ENCODE measurements at places on chromosomes 5 and 9. TPM values are rescaled to one million over a fixed set of nuclear protein-coding genes. Genes with fewer than 3 reads are reported as not detected.

GRCh38 chr9:68702493-68702892, 2.5 kb upstream of the PIP5K1B start:
- peaks cover 1% of the 10 kb centered on the region for H3K27me3 ChIP-seq
- H3K36me3 ChIP-seq, result no peaks in the 10 kb centered on the region
- H3K4me3 ChIP-seq, result no peak overlapping the region
- no peak overlapping the region for H3K27ac ChIP-seq
- no peak for DNase-seq

DNA sequence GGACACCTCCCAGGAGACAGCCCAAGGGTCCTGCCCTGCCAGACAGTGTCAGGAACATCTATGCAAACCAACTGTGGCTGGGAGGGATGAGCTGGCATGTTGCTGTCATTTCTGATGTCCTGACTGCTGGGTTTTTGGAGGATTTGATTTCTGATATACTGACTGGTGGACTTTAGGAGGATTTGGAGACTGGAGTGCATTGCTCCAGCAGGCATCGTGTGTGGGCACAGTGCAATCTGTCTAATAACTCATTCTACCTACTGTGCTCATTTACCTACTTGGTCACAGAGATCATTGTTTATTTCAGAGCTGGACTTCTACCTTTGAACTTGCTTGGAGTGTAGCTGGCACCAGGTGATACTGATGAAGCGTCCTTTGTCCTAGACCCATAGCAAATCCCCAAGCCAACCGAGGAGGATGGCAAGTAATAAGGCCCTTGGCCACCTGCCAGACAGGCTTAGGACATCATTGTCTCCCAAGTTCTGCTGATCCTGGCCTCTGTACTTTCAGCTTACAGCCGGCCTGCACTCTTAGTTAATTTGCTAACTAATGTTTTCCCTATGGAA, 124.3 kb upstream of the ICE1 start:
- DNase-seq, result no peak
- H3K27ac ChIP-seq, result no peak overlapping the region
- H3K4me1 ChIP-seq, result no peaks in the 10 kb centered on the region

DNA sequence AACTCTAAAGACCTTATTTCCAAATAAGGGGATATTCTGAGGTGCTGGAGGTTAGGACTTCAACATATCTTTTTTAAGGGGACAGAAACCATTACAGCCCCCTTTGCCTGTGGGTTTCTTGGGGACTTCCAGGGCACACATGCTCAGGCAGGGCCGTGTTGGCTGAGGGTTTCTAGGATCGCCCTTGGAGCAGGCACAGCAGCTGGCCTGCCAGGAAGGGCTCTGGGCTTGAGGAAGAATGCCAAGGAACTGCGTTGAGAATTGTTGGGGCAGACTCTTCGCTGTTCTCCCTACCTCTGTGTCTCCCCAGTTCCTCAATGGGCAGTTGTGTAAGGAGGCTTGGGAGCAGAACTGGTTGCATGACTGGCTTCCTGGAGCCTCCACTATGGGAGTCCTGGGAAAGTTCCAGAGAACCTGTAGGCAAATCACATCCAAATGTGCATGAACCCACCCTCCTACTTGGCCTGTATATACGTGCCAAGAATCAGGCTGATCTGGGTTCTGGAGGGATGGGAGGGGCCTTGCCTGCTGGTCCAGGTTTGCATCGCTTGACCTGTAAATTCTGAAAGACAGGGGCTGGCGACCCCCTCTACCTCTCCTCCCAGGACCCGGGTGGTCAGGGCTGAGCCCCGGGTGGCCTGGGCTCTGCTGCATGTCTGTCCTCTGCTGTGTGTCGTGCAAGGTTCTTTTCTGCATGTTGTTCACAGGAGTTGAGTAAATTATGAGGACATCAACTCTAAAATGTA, 65.5 kb downstream of the HSPA4 start:
- H3K4me3 ChIP-seq, result no peak overlapping the region
- no peaks in the 10 kb centered on the region for H3K27me3 ChIP-seq
- peaks cover 6% of the 10 kb centered on the region for H3K4me1 ChIP-seq
- H3K27ac ChIP-seq, result no peak overlapping the region
- H3K36me3 ChIP-seq, result no peaks in the 10 kb centered on the region
- no peak for DNase-seq

- H3K4me3 ChIP-seq, result no peak overlapping the region
These were observed 28.8 kb downstream of the C5 start for GRCh38 chr9:121021301-121021700.

DNA sequence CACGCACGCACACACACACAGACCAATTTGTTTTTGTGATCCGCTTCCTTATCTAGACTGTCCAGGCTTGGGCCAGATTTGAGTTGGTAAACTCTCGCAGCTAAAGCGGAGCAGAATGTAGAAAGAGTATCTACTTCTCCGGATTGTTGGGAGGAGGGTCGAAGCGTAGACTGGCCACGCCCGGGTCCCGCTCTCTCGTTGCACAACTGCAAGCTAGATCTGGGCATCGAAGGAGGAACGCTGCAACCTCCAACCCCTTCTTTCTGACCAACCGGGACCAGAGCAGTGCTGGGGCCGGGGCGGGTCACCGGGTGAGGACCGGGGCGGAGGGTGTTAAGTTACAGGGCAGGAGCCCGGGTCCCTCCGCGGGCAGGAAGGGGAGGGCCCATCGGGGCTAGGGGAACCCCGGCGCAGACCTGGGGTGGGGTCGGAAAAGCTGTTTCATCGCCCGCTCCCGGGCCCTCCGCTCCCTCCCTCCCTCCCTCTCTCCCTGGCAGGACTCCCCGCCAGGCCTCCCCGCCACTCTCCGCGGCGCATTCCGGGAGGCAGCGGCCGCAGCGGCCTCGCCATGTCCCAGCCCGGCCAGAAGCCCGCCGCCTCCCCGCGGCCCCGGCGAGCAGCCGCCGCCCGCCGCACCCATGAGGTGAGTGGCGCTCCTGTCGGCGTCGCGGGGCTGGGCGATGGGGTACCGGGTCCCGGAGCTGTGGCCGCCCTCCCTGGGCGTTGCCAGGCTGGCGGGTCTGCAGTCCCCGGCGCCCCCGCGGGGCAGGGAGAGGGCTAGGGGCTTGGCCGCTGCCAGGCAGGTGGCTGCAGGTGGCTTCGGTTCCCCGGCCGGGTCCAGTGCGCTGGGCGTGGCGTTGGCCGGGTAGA, at the start of gene CAST:
TSS of gene CAST (plus strand) at position 522 of the 870 bp plus-strand sequence. CDS start at position 569, 47 bp downstream.
- H3K36me3 ChIP-seq, result no peaks in the 10 kb centered on the region
- peak; percentile 98 for DNase-seq
- H3K4me1 ChIP-seq, result peaks cover 42% of the 10 kb centered on the region

DNA sequence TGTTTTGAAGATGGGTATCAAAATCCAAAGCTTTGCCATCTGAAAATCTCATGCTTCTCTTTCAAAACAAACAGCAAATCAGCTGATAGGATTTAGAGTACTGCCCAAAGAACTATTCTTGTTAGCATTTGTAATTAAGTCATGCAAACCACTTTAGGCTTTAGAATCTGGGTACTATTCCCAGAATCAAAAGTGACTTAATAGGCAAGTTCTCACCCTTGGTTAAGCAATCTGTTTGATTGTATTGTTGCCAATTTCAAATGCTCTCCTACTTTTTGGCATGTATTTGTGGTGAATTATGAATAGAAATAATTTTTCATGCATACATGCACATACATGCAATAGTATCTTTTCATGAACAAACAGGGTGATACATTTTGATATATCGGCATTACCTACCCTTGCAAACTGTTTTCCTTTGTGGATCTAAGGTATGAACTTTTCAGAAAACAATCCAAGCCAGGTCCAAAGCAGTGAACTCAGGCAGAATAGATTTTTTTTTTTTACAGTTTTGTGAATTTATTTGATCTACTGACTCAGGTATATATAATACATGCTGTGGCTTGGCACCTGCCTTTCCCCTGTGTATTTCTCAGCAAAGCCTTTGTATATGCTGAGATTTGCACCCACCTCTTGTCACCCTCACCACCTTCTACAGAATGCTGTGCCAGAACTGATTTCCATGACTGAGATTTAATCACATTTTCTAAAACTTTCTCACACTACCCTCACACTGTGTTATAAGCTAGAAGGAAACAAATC, 9.0 kb downstream of the IL33 start:
- DNase-seq, result no peak
- no peaks in the 10 kb centered on the region for H3K27me3 ChIP-seq
- no peaks in the 10 kb centered on the region for H3K36me3 ChIP-seq
- H3K4me1 ChIP-seq, result peaks cover 71% of the 10 kb centered on the region
- H3K27ac ChIP-seq, result peak overlapping the region; percentile 56

DNA sequence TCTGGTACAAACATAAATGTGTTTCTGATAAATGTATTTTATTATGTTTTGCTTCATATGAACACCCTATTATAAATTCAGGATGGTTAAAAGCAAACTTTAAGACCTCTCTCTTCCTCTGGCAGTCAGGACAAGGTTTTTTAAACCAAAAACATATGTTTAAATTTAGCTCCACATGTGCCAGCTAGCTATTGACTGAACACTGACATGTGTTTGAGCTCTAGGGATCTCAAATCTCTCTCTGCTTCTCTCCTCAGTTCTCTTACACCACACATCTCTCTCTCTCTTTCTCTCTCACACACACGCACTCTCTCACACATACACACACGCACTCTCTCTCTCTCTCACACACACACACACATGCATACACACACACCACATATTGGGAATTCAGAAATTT, 150.1 kb upstream of the RFX3 start:
- no peaks in the 10 kb centered on the region for H3K4me1 ChIP-seq
- no peak overlapping the region for H3K27ac ChIP-seq
- H3K4me3 ChIP-seq, result no peak overlapping the region
- no peaks in the 10 kb centered on the region for H3K27me3 ChIP-seq

DNA sequence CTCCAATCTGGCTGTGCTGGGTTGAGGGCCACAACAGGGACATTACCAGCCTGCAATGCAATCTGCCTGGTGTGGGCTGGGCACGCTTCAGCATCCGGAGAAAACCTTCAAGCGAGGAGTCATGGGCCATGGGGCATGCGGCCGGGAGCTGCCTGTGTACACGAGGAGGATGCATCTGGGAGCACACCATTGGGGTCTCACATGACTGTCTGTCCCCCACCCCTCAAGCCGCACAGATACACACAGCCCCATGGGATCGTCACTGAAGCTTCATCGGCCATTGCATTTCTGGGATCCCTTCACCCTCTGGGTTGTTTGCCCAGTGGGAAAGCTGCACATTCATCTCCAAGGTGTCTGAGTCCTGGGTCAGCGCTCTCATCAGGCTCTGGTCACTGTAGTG, 9.9 kb downstream of the LCN1 start:
- no peaks in the 10 kb centered on the region for H3K36me3 ChIP-seq
- H3K4me1 ChIP-seq, result no peaks in the 10 kb centered on the region
- DNase-seq, result peak; percentile 50

DNA sequence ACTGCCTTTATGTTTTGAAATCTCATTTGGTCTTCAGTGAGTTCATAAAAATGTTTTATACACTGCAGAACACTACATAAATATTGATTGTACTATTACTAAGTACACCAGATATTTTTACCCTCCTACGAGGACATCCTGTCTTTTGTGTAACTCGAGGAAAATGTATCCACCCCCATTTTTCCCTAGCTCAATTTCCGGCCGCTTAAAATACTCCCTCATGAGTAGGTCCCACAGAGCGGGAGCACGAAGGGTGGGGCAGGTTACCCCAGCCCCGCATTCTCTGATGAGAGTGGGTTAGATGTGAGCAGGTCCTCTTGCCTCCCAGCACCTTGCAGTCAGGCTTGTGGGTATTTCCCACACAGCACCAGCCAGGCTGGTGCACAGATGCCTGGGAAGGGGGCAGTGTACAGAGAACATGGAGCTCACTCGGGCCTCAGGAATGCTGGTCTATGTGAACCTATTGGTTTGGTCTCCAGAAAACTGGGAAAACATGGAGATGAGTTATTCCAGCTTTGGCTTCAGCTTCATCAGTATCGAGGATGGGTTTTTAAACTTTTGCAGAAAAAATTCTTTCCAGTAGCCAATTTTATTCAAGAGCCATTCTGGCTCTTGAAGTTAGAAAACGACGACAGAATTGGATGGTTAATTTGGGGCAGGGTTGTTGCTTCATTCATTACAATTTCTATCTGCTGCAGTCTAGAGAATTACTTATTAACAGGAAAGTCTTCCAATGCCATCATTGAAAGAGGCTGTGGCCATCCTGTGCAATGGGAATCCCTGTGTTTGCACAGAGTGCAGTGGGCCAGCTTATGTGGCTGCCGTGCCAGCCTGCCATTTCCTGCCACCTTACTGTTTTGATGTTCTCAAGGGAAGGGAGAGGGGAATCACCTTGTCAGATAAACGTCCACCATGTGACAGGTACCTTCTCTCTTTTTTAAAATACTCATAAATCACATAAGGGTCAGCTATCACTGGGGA, 73.2 kb downstream of the WDR41 start:
- no peak overlapping the region for H3K27ac ChIP-seq
- no peak for DNase-seq
- no peak overlapping the region for H3K4me3 ChIP-seq
- H3K4me1 ChIP-seq, result no peaks in the 10 kb centered on the region
- no peaks in the 10 kb centered on the region for H3K27me3 ChIP-seq
- H3K36me3 ChIP-seq, result no peaks in the 10 kb centered on the region

DNA sequence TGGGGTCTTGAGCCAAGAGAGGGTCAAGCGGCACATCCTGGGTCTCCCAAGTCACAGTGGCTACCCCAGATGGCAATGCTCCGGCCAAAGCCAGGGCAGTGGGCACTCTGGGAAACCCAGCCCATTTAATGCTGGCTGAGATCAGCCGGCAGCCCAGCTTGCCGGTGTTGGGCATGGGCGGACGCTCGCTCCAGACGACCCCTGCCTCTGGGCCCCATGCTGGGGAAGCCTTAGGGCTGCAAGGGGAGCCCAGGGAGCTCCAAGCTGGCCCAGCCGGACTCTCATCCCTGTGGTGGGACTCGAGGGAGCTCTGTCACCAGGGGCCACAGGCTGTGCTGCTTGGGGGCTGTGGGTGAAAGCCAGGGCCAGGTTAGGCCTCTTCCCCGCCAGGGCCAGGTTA, 5.9 kb upstream of the CARD9 start:
- no peak overlapping the region for H3K27ac ChIP-seq
- no peak overlapping the region for H3K4me3 ChIP-seq
- H3K27me3 ChIP-seq, result no peaks in the 10 kb centered on the region
- H3K36me3 ChIP-seq, result peaks cover 7% of the 10 kb centered on the region

- H3K27ac ChIP-seq, result no peak overlapping the region
- no peaks in the 10 kb centered on the region for H3K36me3 ChIP-seq
- peaks cover 36% of the 10 kb centered on the region for H3K4me1 ChIP-seq
- H3K4me3 ChIP-seq, result no peak overlapping the region
- H3K27me3 ChIP-seq, result peaks cover 13% of the 10 kb centered on the region
These were observed 16.9 kb downstream of the CRB2 start for GRCh38 chr9:123372766-123373446.

DNA sequence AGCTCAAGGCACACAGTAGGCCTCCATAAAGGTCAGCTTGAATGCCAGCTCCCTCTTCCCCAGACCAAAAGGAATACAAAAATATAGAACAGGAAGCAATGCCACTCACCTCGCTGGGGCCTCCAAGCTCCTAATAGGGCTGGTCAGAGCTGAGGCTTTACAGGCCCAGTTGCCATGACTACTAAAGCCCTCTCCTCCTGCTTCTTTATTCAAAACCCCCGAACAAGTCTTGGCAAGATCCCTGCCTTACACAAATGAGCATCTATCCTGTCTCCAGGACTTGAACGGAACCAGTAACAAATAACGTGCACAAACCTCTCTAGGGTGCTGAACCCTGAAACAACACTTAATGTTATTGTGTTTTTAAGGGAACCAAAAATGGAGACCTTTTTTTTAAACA, 136.3 kb downstream of the SIL1 start:
- peak overlapping the region; percentile 8 for H3K27ac ChIP-seq
- H3K27me3 ChIP-seq, result no peaks in the 10 kb centered on the region
- H3K4me3 ChIP-seq, result no peak overlapping the region
- peaks cover 15% of the 10 kb centered on the region for H3K4me1 ChIP-seq

INSYN2B gene
- total RNA-seq, result 0.16 TPM

FRRS1L gene
- 4.5 TPM for total RNA-seq

SLCO4C1 gene
- total RNA-seq, result not detected

DOCK2 gene
- total RNA-seq, result 10.9 TPM

IL3 gene
- not detected for total RNA-seq

GABRA1 gene
- not detected for total RNA-seq

TESK1 gene
- total RNA-seq, result 23.5 TPM

Measured in sigmoid colon (tissue), 7 donors.